Psoas muscle (tissue), 8 donors: ENCODE measurements at places on chromosomes 4 and X. TPM values are rescaled to one million over a fixed set of nuclear protein-coding genes. Genes with fewer than 3 reads are reported as not detected.
A peak's percentile ranks its signal among the peaks of the same experiment; 100 is the strongest.

DNA sequence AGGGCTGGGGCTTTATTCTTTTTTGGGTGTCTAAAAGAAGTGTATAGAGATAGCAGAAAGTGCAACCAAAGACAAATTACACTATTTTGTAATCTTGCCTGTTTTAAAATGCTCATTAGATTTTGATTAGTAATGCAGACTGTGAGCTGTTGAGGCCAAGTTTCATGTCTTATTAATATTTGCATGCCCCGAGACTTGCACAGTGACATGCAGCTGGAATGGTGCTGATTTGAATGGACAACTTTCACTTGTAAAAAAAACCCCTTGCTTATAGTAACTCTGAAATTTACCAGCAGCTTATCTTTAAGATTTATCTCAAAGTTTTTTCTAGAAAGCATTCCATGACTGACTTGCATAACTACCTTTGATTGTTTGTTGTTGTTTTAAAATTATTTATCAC, 835.1 kb upstream of the IGFBP7 start:
- no peak for DNase-seq

Gene CLTRN
- total RNA-seq: not detected

DNA sequence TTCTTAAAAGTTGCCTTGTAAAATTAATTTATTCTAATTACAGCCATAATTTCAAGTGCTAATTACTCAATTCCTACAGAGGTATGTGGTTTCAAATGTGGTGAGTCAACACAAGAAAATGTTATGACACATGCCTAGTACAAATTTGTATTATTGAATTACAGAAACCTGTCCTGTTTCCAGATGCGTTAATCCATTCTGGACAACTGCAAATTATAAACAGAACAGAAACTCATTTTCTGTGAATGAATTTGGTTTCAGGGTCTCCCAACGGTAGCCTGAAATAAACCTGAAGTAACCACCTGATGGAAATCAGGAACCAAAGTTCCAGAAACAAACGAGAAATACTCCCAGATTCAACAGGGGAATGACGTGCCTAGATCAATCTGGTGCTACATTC, 328.6 kb upstream of the F9 start:
- no peak for DNase-seq

DNA sequence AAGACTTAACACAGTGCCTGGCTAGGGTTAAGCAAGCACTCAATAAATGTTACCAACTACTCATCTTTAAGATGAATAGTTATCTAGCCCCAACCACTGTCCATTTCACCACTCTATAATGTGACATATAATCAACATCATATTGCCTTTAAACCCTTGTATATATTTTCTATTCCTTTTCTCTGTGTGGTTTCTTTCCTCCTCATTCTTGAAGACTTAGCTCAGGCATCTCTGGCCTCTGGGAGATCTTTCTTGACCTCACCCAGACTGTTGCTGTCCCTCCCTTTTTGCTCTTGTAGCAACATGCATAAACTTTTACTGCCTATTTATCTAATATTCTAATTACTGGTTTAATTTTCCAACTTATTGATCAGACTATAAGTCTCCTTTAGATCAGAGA, 249.9 kb upstream of the MAB21L2 start:
- DNase-seq: no peak

Gene FGG
- total RNA-seq: 0.75 TPM

GRCh38 chrX:40174854-40175510, 77.2 kb upstream of the BCOR start:
- peak; percentile 73 for DNase-seq

- DNase-seq: no peak
These were observed 200.5 kb downstream of the CENPC start for GRCh38 chr4:67344594-67345380.

- DNase-seq: peak; percentile 64
These were observed 27.3 kb upstream of the CRLF2 start for GRCh38 chrX:1239681-1240142.

Gene CCNA2
- 0.30 TPM for total RNA-seq

GRCh38 chr4:65066106-65066505, 604.2 kb downstream of the EPHA5 start:
- DNase-seq: no peak

- DNase-seq: no peak
These were observed 7.8 kb downstream of the CXXC4 start for GRCh38 chr4:104486716-104487504.

Gene GJB1
- total RNA-seq: not detected
